Thoracic aorta (tissue), 2 donors: ENCODE measurements at places on chromosomes 3 and 15. TPM values are rescaled to one million over a fixed set of nuclear protein-coding genes. Genes with fewer than 3 reads are reported as not detected.

DNA sequence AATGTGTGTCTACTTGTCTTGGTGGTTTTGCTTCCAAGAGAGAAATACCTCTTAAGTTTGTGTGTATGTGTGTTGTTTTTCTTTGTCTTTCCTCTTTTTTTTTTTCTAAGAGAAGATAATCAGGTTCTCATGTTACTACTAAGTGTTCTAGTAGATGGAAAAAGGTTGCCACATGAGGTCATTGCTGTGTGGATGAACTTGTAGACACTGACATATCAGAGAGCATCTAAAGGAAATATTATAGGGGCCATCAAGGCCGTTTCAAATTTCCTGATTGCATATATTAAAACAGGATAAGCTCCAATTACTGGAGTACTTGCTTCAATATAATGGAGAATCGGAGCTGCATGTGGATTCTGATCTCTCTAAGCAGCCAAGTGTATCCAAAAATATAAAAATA, 747.5 kb downstream of the NR2F2 start:
- no peak overlapping the region for H3K27ac ChIP-seq
- H3K4me1 ChIP-seq = no peaks in the 10 kb centered on the region
- H3K36me3 ChIP-seq = no peaks in the 10 kb centered on the region

GRCh38 chr3:24142127-24142526, 197.0 kb downstream of the NR1D2 start:
- H3K4me1 ChIP-seq = peaks cover 16% of the 10 kb centered on the region
- no peak overlapping the region for H3K4me3 ChIP-seq
- H3K36me3 ChIP-seq = peaks cover 16% of the 10 kb centered on the region
- no peak overlapping the region for H3K27ac ChIP-seq
- DNase-seq = no peak
- H3K27me3 ChIP-seq = no peaks in the 10 kb centered on the region

DNA sequence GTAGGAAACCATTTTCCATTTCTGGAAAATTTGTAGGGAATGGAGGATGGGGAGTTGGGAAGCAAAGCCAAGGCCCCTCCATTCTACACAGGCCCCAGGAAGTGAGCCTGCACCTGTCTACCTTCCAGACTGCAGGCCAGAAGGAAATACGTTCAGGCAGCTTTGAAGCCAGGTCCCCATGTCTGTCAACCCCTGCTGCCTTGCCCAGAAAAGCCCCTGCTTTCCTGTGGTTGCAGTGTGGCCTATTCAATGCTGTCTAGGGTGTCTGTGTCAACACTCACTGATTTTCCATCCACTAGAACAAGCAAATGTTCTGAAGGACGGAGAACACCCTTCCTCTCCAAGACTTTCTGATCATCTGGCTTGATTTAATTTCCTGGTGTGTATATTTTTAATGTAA, 281.9 kb downstream of the TLE3 start:
- H3K36me3 ChIP-seq = no peaks in the 10 kb centered on the region
- no peak for DNase-seq
- no peak overlapping the region for H3K27ac ChIP-seq
- no peaks in the 10 kb centered on the region for H3K27me3 ChIP-seq
- no peaks in the 10 kb centered on the region for H3K4me1 ChIP-seq

- H3K36me3 ChIP-seq = no peaks in the 10 kb centered on the region
- no peaks in the 10 kb centered on the region for H3K27me3 ChIP-seq
- no peak overlapping the region for H3K27ac ChIP-seq
Measured at GRCh38 chr3:20645340-20645739, 459.3 kb upstream of the SGO1 start.

- H3K36me3 ChIP-seq = no peaks in the 10 kb centered on the region
- H3K27ac ChIP-seq = no peak overlapping the region
- no peak overlapping the region for H3K4me3 ChIP-seq
- H3K4me1 ChIP-seq = peaks cover 8% of the 10 kb centered on the region
- DNase-seq = no peak
Measured at GRCh38 chr15:83477808-83478537, 30.8 kb downstream of the SH3GL3 start.

GRCh38 chr3:154783521-154783931, 296.6 kb upstream of the MME start:
- no peak for DNase-seq
- no peaks in the 10 kb centered on the region for H3K4me1 ChIP-seq

GRCh38 chr3:5456199-5456598, 268.7 kb downstream of the EDEM1 start:
- no peaks in the 10 kb centered on the region for H3K4me1 ChIP-seq
- H3K27ac ChIP-seq = no peak overlapping the region
- DNase-seq = no peak
- H3K36me3 ChIP-seq = no peaks in the 10 kb centered on the region
- H3K27me3 ChIP-seq = no peaks in the 10 kb centered on the region
- H3K4me3 ChIP-seq = no peak overlapping the region

CPN2 gene
- total RNA-seq = not detected
